ENCODE measurements at places on chromosomes 2 and 18.

DNA sequence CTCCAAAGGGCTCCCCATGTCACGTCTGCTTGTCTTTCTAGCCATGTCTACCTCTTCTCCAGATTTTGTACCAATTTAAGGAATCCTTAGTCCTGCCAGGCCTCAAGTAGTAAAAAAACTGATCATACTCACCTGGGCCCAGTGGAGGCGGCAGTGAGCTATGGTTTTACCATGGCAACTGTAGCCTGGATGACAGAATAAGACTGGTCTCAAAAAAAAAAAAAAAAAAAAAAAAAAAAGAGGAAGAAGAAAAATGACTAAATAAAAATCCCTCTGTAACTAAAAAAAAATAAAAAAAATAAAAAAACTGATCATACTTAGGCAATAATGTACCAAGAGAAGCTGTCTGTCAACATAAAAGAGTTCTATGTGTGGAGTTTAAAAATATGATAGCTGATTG lies 221.6 kb downstream of the NR4A2 start:
- DNase-seq = no peak

DNA sequence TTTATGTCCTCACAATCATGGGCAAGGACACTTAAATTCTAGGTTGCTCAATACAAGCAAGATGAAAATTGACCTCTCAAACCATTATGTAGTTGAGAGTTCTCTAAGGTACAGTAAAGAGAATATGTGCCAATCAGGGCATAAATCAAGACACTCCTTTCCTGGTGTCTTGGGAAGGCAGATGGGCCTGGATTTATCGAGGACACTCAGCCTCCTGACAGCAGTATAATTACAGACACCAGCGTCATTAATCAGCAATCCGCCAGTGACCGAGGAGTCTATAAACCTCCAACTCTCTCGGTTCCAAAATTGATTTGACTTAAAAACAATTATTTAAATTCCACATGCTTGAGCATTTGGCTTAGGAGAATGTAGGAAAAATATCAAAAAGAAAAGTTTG lies 75.7 kb upstream of the DAPL1 start:
- no peak for DNase-seq

GRCh38 chr18:59902131-59902992 lies 2.6 kb downstream of the PMAIP1 start:
- no peak for DNase-seq

DNA sequence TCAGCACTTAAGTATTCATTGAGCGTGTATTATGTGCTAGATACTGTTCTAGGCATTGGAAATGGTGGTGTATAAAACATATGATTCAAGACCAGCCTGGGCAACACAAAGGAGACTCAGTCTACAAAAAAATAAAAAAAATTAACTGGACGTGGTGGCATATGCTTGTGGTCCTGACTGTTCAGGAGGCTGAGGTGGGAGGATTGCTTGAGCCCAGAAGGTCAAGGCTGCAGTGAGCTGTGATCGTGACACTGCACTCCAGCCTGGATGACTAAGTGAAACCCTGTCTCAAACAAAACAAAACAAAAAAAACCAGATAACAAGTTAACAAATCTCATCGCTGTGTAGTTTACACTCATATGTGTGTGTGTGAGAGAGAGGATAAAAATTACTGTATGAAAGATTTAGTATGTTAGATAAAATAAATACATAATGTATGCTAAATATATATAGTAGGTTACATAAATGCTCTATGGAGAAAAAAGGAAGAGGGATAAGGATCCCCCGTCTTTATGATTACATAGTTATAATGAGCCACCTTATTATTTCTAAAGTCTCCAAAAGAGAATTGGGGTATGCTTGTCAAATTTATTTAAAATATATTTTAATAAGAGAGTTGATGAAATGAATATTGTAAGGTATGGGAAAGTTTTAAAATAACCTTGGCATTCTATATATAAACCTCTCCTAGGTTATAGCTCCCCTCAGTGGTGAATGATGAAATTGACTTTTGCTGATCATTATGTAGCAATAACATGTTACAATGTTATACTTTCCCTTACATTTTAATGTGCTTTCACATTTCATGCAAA lies 69.2 kb downstream of the EHBP1 start:
- no peak for DNase-seq

GRCh38 chr2:223765221-223765785 lies 72.1 kb downstream of the AP1S3 start:
- no peak for DNase-seq

- DNase-seq = no peak
Measured at GRCh38 chr18:56559044-56559443, 79.3 kb downstream of the TXNL1 start.

DNA sequence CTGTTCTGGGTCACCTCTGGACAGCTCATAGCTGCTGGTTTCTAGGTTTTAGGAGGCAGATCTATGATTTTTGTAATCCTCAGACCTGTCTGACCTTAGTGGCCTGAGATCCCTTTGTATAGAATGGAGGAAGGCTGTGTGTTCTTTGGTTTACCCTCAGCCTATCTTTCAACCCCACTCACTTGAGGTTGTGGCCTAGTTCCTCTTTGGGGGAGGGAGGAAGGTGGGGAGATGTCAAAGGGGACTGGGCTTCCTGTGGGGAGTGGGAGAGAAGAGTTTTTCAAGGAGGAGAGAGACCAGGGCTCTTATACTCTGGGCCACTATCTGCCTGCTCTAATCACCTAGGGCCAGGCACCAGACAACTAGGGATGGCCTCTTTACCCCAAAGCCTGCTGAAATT lies 28.5 kb downstream of the SEMA4F start:
- DNase-seq = no peak

DNA sequence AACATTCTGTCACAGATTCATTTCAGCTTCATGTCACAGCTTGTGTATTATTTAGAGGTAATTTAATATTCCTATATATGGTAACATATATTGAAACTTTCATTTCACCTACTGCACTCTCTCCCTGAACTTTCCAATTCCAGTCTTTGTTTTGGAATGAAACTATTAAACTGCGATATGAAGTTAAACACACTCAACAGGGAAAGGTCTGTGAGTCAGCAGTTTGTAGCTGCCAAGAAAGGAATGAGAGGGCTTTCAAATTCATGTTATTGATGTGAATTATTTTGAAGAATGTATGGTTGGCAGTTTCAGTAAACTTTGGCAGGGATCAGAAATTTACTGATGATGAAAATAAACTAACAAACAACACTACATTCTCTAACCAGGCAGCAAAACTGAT lies 148.3 kb downstream of the HNMT start:
- no peak for DNase-seq

DNA sequence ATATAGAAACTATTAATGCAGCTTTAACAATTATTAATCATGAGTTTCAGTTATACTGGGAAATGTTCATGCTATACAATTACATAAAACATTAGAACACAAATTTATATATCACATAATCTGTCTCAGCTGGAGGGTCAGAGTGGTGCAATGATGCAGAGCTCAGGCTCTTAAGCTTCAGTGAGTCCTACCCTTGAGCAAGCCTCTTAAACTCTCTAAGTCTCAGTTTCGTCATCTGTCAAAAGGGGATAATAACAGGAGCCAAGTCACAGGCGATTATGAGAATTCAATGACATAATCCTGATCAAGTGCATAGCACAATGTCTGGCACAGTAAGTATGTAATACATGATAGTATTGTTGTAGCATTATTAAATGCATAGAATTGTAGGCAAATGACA lies 46.0 kb downstream of the LAMA1 start:
- no peak for DNase-seq

DNA sequence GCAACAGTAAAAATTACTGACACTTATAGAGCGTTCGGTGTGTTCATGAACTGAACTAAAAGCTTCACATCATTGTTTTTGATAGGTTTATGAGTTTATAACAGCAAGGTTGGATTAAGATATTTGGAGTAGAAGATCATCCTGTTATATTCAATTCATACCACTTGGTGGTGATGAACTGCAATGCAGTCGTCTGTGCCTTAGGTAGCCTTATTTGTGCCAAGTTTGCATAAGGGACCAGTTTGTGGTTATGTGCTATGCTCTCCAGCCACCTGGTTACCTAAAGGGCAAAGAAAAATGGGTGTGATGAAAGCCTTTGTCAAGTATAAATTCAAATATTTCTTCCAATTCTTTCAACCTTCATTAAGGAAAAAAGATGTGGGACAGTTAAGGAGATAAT lies 150.9 kb upstream of the KCNH7 start:
- no peak for DNase-seq

DNA sequence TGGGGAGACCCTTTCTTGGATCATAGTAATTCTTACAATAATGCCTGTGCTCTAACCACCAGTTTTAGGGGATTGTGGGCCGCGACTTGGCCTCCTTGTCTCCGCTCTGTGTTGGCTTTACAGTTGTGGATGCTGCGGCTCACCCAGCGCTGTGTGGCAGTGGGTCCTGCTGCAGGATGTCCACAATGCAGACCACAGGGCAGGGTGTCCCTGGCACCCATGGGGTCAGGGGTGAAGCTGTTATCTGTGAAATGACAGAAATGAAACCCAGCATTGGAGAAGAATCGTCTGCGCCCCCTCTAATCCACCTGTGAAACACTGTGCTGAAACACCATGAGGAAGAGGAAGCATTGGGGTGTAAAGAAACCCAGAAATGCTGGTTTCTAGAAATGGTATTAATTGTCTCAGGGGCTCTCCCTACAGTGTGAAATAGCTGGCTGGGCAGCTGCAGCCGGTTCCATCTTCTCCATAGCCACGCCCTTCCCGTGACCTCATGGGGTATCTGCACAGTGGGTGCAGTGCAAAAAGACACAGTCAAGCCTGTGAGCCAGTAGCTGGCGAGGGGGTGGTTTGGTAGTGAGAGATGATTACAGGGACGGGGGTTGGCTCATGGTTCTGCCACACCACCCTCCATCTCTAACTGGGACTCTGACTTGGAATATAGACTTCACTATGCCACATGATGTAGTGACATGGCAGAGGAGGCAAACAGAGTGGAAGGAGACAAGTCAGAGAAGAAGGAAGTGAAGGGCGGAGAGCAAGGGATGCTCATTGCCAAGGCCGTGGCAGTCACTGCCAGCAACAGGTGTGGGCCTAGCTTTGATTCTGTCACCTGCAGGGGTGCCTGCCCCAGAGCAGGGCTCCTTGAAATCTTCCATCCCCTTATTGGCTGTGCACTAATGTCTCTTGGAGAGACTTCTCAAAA lies 16.2 kb downstream of the INPP4A start:
- DNase-seq = peak; percentile 65

- no peak for DNase-seq
Measured at GRCh38 chr18:10454681-10455557, 484 bp downstream of the APCDD1 start.

GRCh38 chr18:51339856-51340255 lies 142.4 kb upstream of the MEX3C start:
- no peak for DNase-seq

DNA sequence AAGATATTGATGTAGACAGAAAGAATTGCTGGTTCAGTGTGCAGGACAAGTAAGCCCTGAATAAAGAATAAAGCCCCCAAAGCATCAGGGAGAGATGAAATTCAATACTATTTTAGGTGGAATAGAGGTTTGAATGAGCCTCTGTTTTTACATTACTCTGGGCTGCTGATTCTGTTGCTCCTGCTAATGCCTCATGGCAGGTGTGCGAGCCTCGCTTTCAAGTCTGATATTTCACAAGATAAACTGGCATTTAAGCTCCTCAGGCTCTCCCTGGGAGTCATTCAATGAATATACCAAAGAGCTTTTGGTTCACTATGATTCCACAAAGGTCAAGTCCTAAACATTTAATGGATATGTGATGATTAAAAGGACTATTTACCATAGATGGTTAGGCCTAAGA lies 601.0 kb upstream of the SLC39A10 start:
- no peak for DNase-seq

DNA sequence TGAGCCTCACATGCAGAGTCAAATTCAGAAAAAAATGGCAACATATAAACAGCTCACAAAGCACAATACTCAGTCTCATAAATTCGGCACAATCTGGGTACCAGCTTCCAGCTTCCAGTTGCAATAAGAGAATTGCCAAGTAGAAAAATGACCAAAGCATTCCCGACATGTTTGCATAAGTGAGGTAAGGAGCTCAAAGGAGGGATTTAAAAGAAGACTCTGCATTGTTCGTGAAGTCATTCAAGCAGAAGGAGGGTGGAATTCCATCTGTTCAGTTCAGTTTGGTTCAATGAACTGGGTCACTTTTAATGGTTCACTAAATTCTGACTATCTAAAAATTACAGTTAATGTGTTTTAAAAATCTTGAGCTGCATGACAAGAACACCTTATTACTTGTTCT lies 106.7 kb upstream of the KLHL14 start:
- no peak for DNase-seq

GRCh38 chr2:40374543-40375240 lies 77.2 kb downstream of the SLC8A1 start:
- DNase-seq = no peak

DNA sequence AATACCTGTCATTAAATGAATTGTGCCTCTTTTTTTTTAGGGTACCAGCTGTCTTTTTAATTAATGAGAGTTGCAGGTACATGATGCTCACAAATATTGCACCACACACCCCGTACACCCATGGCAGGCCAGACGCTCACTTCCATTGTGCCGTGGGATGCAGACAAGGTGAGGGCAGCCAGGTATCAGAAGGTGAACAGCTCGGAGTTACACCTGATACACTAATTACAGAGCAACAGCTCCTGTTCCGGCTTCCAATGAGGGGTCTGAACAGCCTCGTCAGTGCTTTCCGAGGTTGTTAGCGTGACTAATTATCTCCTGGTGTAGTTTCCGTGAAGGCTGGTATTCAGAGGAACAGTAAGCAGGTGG lies 442.8 kb downstream of the ZNF516 start:
- DNase-seq = no peak
